Vagina (tissue), 2 donors: ENCODE measurements at places on chromosomes 1 and 21.

DNA sequence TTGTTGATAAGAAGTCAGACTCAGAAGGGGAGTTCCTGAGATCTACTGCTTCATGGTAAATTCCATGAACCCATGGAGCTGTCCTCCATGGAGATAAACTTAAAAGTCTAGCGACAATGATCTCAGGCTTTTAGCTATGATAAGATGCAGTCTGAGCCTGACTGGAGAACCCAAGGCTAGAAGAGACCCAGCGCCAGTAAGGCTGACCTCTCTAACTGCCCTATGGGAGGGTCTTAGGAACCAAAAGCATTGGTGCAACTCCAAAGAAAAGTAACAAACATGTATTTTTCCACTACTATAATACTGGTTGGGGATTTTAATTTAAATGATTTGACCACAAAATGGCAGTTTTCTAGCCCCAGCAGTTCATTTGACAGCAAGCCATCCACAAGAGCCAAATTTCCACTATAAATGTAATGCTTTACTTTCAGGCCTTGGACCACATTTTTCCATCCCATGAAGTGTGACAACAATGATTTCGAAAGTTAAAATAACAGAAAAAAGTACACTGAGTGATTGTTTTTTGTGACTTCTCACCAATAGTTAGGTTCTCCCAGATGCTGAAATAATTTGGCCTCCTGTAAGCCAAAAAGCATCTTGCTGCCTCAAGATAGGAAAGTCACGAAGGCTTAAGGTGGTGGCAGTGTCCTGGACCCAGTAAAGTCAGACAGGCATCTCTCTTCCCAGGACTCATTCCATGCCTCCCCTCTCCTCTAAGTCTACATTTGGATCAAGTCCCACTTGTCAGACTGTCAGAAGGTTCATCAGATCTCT is 43.1 kb upstream of the EXOSC10 start:
- DNase-seq, result no peak

GRCh38 chr1:169250795-169251194 is 116.8 kb downstream of the NME7 start:
- no peak for DNase-seq

DNA sequence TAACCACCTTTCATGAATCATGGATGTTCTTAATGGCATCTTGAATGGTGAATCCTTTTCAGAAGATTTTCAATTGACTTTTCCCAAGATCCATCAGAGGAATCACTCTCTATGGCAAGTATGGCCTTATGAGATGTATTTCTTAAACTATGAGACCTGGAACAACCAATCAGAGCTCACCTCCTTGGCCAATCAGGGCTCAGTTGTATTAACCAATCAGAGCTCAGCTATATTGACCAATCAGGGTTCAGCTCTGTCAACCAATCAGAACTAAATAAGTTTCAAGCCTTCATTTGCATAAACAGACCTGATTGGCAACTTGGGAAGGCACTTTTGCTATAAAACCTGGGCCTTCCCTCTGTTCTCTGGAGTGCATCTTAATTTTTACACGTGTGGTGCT is 13.6 kb upstream of the FAM3B start:
- no peak for DNase-seq

DNA sequence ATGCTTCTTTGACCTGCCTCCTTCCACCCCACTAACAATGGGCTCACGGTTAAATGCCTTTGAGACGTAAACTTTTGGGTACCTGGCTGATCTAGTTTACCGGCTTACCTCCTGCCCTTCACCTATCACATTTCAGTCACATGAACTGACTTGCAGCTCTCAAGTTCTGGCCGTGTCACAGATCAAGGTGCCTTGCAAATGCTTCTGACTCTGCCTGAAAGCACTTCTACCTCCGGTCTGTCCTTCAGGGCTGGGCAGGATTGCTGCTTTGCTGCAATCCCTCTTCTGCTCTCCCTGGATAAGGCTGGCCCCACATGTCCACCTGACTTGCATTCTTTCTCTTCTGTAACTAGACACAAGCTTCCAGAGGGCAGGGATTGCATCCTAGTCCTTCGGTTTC is 69.0 kb downstream of the GRIK1 start:
- DNase-seq, result no peak

- DNase-seq, result no peak
Observed at GRCh38 chr1:29249951-29250581, 13.7 kb downstream of the PTPRU start.

- DNase-seq, result no peak
Observed at GRCh38 chr21:37405629-37406028, 39.1 kb downstream of the DYRK1A start.

DNA sequence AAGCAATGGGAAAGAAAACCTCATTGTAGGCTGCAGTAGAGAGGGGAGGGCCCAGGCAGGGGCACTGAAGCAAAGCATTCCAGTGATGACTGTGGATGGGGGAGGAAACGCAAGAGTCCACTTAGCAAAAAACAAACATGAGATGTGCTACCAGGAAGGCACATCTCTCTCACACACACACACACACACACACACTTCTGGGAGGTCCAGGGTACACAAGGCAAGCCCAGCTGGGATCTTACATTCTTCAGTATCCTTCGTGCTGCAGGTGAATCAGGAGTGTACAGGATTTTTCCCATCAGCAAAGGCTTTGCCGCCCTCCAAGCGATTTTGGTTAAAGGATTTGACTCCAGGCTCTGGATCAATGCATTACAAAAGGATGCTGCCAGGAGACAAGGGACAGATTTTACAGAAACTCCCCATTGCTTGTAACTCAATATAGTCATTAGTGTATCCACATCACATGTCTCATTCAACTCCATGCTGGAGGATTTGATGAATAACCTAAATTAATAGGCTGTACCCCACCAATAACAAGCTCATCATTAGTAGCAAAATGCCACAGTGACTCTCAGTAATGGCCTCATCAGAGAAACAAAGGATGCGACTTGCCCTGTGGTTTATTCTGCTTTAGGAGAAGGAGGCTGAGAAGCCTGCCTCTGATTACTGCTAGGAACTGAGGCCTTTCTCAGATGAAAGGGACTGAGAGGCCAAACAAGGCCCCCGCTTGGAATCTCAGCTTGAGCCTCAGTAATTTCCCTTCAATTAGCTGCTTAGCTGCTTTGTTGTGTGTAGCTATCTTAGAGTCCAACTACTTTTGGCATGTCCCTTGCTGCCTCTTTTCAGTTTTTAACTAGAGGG is 41.6 kb downstream of the ABCA4 start:
- no peak for DNase-seq

GRCh38 chr1:229900220-229900619 is 166.8 kb upstream of the GALNT2 start:
- DNase-seq, result no peak

GRCh38 chr1:110120960-110121561 is 8.8 kb downstream of the UBL4B start:
- DNase-seq, result no peak

- DNase-seq, result no peak
Observed at GRCh38 chr1:64745181-64745985, 508 bp downstream of the RAVER2 start.

DNA sequence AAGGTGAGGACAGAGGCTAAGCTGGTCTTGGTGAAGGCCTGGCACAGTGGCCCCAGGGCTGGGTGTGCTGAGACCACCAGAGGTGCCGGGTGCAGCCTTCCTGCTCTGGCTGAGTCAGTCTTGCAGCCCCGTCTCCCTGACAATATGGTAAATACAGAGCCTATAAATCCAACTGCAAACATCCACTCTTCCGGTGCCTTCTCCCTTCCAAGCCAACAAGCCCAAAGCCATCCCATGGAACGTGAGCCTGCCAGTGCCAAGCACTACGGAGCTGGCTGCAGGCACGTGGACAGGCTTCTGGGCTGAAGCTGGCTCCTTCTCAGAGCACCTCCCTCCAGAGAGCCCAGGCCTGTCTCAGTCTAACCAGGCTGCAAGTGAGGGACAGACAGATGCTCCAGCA is 70.0 kb downstream of the TRABD2B start:
- no peak for DNase-seq

DNA sequence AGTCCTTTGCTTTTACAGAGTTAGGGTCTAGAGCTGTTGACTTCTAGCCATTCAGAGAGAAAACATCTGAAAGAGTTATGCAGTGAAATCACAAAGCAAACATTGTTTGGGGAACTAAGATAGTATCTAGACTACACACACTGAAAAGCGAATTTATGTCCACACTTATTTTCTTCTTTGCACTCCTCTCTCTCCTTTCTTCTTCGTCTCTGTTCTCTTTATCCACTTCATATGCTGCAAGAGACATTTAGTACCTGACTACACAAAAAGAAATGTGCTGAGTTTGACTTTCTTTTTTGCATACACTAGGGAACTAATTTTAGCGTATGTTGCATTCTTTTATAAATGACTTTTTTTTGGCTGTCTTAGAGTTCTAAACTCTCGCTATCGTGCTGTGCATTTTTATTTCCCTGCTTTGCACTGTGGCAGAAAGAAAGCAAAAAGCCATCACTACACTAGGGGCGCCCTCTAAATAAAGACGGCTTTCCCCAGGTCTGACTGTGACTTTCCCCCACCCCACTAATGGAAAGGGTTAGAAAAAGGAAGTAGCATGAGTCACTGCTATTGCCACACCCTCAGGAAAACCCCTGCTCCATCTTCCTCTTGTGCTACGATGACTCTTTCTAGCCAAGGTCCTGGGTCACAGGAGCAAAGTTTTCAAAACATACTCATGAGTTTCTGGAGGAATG is 65.7 kb downstream of the MAP3K7CL start:
- no peak for DNase-seq

GRCh38 chr1:23895082-23895481 is 18.1 kb downstream of the CNR2 start:
- DNase-seq, result no peak

DNA sequence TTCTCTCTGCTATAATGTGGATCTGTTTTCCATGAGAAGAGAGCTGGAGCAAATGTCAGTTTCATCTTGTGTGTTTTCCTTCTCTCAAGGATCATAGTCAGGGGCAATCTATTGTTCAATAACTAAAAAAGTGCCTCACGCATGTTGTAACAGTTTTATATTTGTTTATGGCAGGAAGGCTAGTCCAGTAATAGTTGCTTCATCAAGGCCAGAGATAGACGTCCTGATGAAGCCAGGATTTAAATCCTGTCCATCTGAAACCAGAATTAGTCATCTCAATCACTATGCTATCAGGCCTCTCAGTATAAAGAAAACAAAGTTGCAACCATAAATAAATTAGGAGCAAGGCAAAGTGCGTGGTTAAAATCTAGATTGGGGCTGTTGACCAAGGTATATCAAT is 30.2 kb upstream of the DUSP10 start:
- DNase-seq, result no peak

DNA sequence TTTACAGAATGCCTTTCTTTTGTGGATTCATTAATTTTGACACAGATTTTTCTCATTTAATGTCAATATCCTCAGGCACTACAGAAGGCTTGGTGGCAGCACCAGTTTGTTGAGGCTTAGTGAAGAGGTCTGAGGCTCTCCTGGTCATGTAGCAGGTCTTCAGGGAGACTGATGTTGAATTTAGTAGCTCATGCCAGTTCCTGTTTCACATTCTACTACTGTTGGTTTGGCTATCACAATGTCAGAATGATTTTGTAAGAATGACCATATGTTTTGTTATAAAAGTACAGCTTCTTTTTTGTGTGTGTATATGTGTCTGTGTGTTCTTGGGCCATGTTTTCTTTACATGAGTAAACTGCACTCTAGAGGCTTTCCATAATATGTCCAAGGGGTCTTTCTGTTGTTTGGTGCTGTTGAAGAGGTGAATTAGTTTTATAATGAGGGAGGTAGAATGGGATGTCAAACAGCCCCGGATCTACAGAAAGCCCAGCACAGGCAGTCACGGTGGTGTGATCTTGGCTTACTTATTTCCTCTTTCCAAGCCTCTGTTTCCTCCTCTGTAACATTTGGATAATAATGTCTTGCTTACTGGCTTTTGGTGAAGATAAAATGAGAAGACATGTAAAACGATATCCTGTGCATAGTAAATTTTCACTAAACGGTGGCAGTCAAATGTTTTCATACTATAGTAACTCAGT is 32.0 kb downstream of the C1orf21 start:
- no peak for DNase-seq

DNA sequence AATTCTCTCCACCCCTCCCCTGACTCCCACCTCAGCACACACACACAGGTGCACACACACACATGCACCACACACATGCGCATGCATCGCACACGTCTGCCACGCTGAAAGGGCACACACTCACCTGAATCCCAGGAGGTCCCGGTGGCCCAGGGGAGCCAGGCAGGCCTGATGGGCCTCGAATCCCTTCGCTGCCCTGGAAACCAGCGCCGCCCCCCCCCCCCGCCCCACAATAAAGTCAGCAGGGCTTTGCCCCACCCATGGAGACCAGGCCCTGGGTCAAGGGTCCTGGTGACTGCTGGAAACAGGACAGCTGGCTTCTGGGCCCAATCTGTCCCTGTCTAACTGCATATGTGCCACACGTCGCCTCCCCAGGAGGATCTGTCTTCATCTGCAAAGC is 17.8 kb upstream of the PEF1 start:
- DNase-seq, result no peak
